DMS79 treated with DMSO at 0.1 percent for 48 hours (cell line): ENCODE measurements at places on chromosomes 5 and 9.

GRCh38 chr5:37835380-37835973 lies 4.4 kb downstream of the GDNF start:
- no peak for DNase-seq

GRCh38 chr9:38149647-38150046 lies 80.6 kb upstream of the SHB start:
- DNase-seq, result no peak

GRCh38 chr9:109906766-109907382 lies 126.9 kb downstream of the PALM2AKAP2 start:
- no peak for DNase-seq

- no peak for DNase-seq
Measured at GRCh38 chr5:10118150-10118549, 131.5 kb downstream of the ATPSCKMT start.

GRCh38 chr5:74608736-74609601 lies 31.6 kb downstream of the ENC1 start:
- no peak for DNase-seq

GRCh38 chr5:116572350-116573278 lies 2.0 kb downstream of the SEMA6A start:
- DNase-seq, result peak; percentile 44

DNA sequence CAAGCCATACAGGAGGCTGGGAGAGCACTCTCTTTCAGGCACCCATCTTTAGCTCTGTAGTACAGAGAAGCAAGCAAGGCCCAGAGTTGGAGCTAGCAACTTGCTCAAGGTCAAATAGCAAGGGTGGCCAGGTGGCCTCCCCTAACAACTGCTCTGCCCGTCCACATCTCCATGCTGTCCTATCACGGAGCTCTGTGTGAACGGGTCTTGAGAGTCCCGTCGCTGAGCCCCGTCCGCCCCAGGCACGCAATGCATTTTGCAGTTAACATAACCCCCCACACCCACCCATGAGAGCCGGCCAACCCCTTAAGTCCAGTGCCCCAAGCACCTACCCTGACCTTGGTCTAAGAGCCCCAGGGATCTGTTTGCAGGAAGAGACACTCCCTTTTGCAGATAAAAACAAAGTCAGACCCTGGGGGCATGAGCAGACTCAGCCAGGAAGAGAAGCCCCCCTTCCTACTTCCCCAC lies 1.5 kb downstream of the RNF44 start:
- no peak for DNase-seq

- no peak for DNase-seq
Measured at GRCh38 chr9:133499132-133499891, 20.4 kb upstream of the SLC2A6 start.

- DNase-seq, result peak; percentile 20
Measured at GRCh38 chr5:95619514-95620029, 315 bp upstream of the GPR150 start.

- DNase-seq, result no peak
Measured at GRCh38 chr9:1028501-1029190, 21.5 kb upstream of the DMRT2 start.

- DNase-seq, result no peak
Measured at GRCh38 chr5:39794513-39795210, 369.9 kb upstream of the DAB2 start.
